Stimulated activated CD4-positive, alpha-beta T cell treated with anti-CD3 and anti-CD28 coated beads, Interleukin-2, amount 100 ng/mL, for 24 hours (primary cell): ENCODE measurements at places on chromosomes 7 and 10.
A peak's percentile ranks its signal among the peaks of the same experiment; 100 is the strongest.

GRCh38 chr7:134750083-134751062 is 29.1 kb upstream of the CALD1 start:
- DNase-seq, result peak; percentile 77

DNA sequence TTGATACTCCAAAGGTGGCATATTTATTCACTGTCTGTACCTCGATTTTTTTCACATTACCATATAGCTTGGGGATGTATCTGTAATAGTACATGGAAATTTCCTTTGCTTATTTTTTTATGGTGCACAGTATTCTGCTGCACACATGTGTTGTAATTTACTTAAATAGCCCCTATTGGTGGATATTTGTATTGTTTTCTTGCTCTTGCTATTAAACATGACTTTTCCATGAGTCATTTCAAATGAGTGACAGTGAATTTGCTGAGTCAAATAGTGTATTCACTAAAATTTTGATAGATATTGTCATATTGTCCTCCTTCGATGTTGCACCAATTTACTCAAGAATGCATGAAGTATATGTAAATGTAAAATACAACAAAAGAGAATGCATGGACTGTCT is 122.7 kb upstream of the STEAP4 start:
- DNase-seq, result no peak

GRCh38 chr10:63587191-63587590 is 66.0 kb downstream of the REEP3 start:
- no peak for DNase-seq

- no peak for DNase-seq
Observed at GRCh38 chr7:22666732-22667131, 60.3 kb upstream of the IL6 start.

GRCh38 chr7:70156057-70156456 is 557.8 kb downstream of the AUTS2 start:
- no peak for DNase-seq

GRCh38 chr10:97335188-97335619 is 675 bp upstream of the FRAT2 start:
- DNase-seq, result no peak

DNA sequence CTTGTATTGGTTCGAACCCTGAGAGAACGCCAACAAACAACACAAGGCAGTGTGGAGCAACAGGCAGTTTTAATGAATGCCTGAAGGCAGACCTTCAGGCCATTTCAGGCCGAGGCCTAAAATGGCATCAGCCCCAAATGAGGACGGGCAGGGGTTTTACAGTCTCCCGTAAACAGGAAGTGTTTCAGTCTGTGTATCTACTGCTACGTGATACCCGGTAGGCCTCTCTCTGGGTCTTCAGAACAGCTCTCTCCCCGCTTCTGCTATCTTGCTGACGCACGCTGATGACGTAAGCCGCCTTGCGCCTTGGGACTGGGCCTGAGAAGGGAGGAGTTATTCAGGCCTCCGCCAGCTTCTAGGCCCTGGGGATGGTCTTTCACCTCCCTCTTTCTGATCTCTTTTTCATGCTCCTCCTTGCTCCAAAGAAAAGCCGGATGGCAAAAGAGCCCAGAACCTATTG is 67.7 kb downstream of the ST8SIA6 start:
- DNase-seq, result no peak

DNA sequence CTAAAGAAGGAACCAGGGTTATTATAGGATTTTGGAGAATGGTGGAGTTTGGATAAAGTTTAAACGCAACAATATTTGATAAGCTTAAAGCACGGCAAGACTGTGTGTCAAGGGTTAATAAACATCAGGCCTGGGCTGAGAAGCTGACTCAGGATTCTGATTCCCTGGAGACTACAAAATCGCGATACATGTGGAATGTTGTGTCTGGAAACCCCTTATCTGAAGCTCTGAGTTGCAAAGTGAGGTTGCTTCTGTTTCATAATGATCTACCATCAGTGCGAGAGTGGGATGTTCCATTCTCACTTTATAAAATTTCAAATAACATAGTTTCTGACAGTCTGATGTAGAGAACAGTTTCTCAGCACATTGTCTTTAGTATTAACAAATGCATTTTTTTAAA is 7.8 kb downstream of the C1GALT1 start:
- DNase-seq, result no peak

GRCh38 chr7:22193450-22193983 is 163.4 kb downstream of the RAPGEF5 start:
- no peak for DNase-seq
